Keratinocyte (primary cell): ENCODE measurements at places on chromosomes 5 and 9. TPM values are rescaled to one million over a fixed set of nuclear protein-coding genes. Genes with fewer than 3 reads are reported as not detected.

DNA sequence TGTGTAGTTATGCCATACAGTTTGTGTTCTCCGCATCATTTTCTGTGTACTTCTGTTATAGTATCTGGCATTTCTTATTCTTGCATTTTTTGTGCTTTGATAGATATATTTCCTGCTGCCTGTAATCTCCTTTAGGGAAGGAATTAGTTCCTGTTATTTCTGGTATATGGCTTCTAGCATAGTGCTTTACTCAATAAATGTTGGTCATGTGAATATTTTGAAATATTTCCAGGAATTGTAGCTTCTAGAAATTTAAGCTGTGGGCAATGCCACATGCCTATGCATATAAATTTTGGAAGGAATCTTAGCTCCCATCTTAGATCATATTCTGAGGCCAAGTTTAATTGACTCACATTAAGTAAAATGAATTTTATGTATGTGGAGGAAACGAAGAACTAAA lies 11.5 kb upstream of the PRRC1 start:
- no peaks in the 10 kb centered on the region for H3K27me3 ChIP-seq
- DNase-seq = no peak
- no peak overlapping the region for H3K27ac ChIP-seq

- H3K36me3 ChIP-seq = no peaks in the 10 kb centered on the region
- H3K4me1 ChIP-seq = no peaks in the 10 kb centered on the region
- H3K27ac ChIP-seq = no peak overlapping the region
- no peak overlapping the region for H3K4me3 ChIP-seq
- H3K27me3 ChIP-seq = no peaks in the 10 kb centered on the region
- no peak for DNase-seq
These were observed 59.5 kb upstream of the FBXL7 start for GRCh38 chr5:15440434-15440833.

- DNase-seq = peak; percentile 64
- no peak overlapping the region for H3K4me3 ChIP-seq
- peaks cover 6% of the 10 kb centered on the region for H3K36me3 ChIP-seq
- no peaks in the 10 kb centered on the region for H3K27me3 ChIP-seq
These were observed 17.3 kb downstream of the QSOX2 start for GRCh38 chr9:136228107-136228875.

DNA sequence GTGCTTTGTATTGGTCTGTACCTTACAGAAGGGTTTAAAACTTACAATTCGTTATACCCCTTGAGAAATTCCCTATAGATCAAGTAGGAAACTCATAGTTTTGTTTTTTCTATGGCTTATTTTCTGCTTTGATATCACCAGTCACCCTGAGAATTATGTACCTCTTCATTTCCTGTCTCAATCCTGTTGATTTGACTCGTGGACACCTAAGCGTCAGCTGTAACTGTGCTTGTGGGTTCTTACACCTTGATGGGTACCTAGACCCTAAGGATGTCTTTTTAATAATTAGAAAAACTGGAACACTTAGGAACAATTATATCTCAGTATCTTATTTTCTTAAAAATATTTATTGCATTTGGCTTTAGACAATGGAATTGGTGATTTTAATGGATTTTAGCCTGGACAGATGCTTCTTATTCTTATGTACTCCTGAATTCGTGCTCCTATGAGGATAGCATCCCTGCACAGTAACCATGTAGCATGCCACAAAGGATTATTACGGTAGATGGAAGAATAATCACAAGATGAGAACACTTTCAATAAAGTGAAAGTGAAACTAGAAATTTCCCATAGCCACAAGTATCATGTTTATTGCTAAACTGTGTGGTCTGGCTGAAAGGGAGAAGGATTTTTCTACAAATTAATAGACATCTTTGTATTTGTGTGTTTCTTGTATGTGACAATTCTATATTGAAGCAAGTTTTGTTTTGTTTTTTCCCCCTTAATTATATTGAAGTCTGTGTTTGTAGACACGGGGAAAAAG lies 1920.3 kb upstream of the WWC1 start:
- DNase-seq = no peak
- H3K4me3 ChIP-seq = no peak overlapping the region
- no peaks in the 10 kb centered on the region for H3K27me3 ChIP-seq
- no peak overlapping the region for H3K27ac ChIP-seq
- H3K36me3 ChIP-seq = no peaks in the 10 kb centered on the region

DNA sequence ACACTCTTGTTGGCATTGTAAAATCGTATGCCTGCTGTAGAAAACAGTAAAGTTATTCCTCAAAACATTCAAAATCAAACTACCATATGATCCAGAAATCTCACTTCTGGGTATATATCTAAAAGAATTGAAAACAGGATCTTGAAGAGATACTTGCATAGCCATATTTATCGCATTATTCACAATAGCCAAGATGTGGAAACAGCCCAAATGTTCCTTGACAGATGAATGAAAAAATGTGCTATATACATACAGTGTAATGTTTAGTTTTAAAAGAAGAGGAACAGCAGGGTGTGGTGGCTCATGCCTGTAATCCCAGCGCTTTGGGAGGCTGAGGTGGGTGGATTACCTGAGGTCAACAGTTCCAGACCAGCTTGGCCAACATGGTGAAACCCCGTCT lies 234.1 kb upstream of the DAB2 start:
- no peak overlapping the region for H3K4me3 ChIP-seq
- H3K4me1 ChIP-seq = peaks cover 5% of the 10 kb centered on the region
- H3K27ac ChIP-seq = no peak overlapping the region

GRCh38 chr9:2570615-2571479 lies 50.7 kb upstream of the VLDLR start:
- H3K27me3 ChIP-seq = no peaks in the 10 kb centered on the region
- H3K4me1 ChIP-seq = peaks cover 9% of the 10 kb centered on the region
- H3K4me3 ChIP-seq = no peak overlapping the region

The KCNT1 gene
- not detected in 3 replicates for polyA plus RNA-seq

DNA sequence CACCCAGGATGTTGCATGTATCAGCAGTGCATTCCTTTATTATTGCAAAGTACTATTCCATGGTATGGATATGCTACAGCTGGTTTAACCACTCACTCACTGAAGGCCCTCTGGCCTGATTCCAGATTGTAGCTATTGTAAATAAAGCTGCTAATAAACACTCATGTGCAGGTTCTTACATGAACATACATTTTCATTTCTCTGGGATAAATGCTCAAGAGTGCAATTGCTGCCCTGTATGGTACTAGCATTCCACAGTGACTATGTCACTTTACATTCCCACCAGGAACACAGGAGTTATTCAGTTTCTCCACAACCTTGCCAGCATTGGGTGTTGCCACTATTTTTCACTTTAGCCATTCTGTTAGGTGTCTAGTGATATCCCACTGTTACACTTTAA lies 267.6 kb downstream of the SPOCK1 start:
- H3K4me1 ChIP-seq = peaks cover 41% of the 10 kb centered on the region
- DNase-seq = peak; percentile 98
- H3K27ac ChIP-seq = peak overlapping the region; percentile 57
- H3K4me3 ChIP-seq = no peak overlapping the region
- H3K27me3 ChIP-seq = no peaks in the 10 kb centered on the region

The FRMD3 gene
- 0.07 to 0.21 TPM (median 0.10 TPM) in 3 replicates for polyA plus RNA-seq

The HAPLN1 gene
- not detected in 3 replicates for polyA plus RNA-seq

DNA sequence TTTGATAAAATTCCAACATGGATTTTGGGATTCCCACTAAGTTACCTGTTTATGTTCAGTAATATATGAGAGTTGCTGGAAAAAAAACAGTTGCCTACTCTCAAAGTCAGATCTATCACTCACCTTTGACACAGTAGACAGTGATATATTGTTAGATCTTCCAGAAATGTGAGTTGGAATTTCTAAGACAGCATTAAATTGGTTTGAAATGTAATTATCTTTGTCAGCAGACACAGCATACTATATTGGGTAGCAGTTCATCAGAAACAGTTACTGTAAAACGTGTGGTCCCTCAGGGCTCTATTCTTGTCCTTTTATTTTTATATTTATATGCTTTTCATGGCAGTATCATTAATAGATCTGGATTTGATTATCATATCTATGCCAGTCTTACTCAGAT lies 433.6 kb upstream of the ARRDC3 start:
- no peak overlapping the region for H3K4me3 ChIP-seq
- H3K27ac ChIP-seq = no peak overlapping the region
- H3K36me3 ChIP-seq = no peaks in the 10 kb centered on the region
- DNase-seq = no peak
- no peaks in the 10 kb centered on the region for H3K27me3 ChIP-seq

DNA sequence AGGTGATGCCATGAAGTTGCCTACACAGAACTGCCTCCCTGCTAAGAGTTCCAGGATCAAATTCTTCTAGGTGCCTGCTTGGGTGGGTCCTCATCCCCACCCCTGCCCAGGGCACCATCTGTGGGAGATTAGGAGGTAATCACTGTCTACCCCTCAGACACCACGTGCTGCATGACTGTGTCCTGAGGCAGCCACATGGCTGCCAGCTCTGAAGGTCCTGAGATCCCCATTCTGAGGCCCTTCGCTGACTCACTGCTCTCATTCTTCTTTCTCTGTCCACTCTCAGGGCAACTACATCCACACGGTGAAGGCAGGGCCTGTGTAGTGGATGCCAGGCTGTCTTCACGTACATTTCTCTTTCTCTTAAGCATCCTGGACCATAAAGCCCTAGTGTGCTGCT lies 222.9 kb upstream of the ANKRD55 start:
- H3K4me1 ChIP-seq = no peaks in the 10 kb centered on the region
- DNase-seq = no peak
- H3K27me3 ChIP-seq = no peaks in the 10 kb centered on the region
- no peak overlapping the region for H3K4me3 ChIP-seq
- H3K36me3 ChIP-seq = no peaks in the 10 kb centered on the region
- no peak overlapping the region for H3K27ac ChIP-seq

GRCh38 chr5:107990881-107991810 lies 320.4 kb upstream of the EFNA5 start:
- H3K27me3 ChIP-seq = no peaks in the 10 kb centered on the region
- H3K4me3 ChIP-seq = no peak overlapping the region
- H3K4me1 ChIP-seq = no peaks in the 10 kb centered on the region
- no peaks in the 10 kb centered on the region for H3K36me3 ChIP-seq

The FGF10 gene
- not detected in 3 replicates for polyA plus RNA-seq

- H3K4me1 ChIP-seq = no peaks in the 10 kb centered on the region
- DNase-seq = no peak
- no peaks in the 10 kb centered on the region for H3K36me3 ChIP-seq
- no peaks in the 10 kb centered on the region for H3K27me3 ChIP-seq
These were observed 19.4 kb upstream of the TNFSF15 start for GRCh38 chr9:114825126-114825795.

GRCh38 chr9:126432659-126433058 lies 106.0 kb downstream of the MVB12B start:
- H3K36me3 ChIP-seq = no peaks in the 10 kb centered on the region
- H3K4me3 ChIP-seq = no peak overlapping the region
- no peaks in the 10 kb centered on the region for H3K4me1 ChIP-seq
- no peak overlapping the region for H3K27ac ChIP-seq
- DNase-seq = no peak

- H3K4me3 ChIP-seq = no peak overlapping the region
- no peaks in the 10 kb centered on the region for H3K36me3 ChIP-seq
- DNase-seq = no peak
- H3K4me1 ChIP-seq = peaks cover 5% of the 10 kb centered on the region
- no peak overlapping the region for H3K27ac ChIP-seq
These were observed 112.8 kb downstream of the FANCC start for GRCh38 chr9:95204710-95205109.

The DEPDC1B gene
- polyA plus RNA-seq = 9.7 to 19.5 TPM (median 12.0 TPM) in 3 replicates

The ENHO gene
- 0.06 TPM in 1 of 3 replicates, not detected in the others for polyA plus RNA-seq

DNA sequence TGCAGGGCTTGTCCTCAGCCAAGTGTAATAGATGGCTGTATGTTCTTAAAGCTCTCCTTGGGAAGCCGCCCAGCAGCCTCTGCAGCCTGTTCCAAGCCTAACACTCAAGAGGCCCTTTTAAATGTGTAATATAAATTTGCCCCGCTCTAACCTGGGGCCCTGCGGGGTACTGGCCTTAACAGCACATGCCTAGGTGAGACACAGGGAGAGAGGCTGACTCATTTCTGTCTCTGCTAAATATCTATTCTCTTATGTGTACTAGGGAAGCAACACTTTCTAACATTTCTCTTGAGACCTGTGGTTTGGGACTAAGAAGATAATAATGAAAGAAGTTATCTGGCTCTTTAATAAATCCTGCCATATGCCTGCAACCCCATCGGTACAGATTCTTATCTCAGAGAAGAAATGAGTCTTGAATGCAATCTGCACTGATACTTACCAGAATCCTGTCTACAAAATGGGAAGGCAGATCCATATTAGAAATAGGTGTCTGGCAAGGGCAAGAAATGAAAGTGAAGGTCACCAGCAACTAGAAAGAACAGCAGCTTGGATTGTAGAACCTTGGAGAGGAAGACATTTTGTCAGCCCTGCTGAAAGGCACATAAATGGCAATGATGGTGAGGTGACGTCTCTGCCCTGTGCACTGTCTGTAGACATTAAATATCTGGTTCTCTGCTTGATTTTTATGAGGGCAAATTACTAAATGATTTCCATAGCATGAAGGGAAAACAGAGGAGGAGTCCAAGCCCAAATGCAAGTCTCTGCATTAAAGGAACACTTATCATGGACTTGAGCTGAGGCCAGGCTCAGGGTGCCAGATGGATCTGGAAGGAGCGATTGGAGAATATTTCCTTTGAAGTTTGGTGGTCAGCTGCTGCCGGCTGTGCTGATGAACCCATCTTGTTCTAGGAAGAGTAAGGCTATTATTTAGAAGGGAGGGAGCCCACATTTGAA lies 14.5 kb upstream of the TGFBI start:
- H3K27me3 ChIP-seq = no peaks in the 10 kb centered on the region
- no peak for DNase-seq
- H3K27ac ChIP-seq = peak overlapping the region; percentile 4
- H3K36me3 ChIP-seq = no peaks in the 10 kb centered on the region
- H3K4me1 ChIP-seq = peaks cover 82% of the 10 kb centered on the region

DNA sequence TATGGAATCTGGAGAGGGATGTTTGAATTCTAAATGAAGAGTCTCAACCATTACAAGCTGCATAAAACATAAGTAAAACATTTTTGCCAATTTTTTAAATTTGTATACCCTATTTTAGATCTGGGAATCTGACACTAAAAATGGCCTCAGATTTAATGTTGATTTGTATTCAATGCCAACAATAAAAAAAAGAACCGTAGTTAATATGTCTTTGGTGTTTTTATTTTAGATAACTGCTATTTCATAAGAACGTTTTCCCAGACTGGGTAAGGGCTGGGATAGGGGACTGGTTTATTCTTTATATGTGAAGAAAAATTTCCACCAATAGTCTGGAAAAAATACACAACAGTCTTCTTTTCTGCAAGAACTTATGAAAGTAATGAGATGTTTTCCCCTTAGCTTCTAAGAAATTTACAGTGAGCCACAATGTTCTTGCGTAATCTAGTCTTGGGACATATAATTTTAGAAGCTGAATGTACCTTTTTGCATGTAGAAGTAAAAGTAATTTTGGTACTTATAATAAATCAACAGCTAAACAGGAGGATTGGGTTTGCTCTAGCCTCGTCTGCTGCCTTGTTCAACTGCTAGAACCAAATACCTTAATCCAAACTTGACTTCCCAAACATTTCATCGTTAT lies 244.6 kb upstream of the EFNA5 start:
- H3K27me3 ChIP-seq = no peaks in the 10 kb centered on the region
- DNase-seq = no peak
- H3K4me1 ChIP-seq = no peaks in the 10 kb centered on the region
- no peaks in the 10 kb centered on the region for H3K36me3 ChIP-seq
- H3K4me3 ChIP-seq = no peak overlapping the region

The C9orf57 gene
- not detected in 3 replicates for polyA plus RNA-seq
